Hematopoietic multipotent progenitor cell treated with erythropoietin and hydrocortisone succinate and interleukin-3 and kit ligand, for 6 days (in vitro differentiated cells): ENCODE measurements at places on chromosomes 1 and 21.

DNA sequence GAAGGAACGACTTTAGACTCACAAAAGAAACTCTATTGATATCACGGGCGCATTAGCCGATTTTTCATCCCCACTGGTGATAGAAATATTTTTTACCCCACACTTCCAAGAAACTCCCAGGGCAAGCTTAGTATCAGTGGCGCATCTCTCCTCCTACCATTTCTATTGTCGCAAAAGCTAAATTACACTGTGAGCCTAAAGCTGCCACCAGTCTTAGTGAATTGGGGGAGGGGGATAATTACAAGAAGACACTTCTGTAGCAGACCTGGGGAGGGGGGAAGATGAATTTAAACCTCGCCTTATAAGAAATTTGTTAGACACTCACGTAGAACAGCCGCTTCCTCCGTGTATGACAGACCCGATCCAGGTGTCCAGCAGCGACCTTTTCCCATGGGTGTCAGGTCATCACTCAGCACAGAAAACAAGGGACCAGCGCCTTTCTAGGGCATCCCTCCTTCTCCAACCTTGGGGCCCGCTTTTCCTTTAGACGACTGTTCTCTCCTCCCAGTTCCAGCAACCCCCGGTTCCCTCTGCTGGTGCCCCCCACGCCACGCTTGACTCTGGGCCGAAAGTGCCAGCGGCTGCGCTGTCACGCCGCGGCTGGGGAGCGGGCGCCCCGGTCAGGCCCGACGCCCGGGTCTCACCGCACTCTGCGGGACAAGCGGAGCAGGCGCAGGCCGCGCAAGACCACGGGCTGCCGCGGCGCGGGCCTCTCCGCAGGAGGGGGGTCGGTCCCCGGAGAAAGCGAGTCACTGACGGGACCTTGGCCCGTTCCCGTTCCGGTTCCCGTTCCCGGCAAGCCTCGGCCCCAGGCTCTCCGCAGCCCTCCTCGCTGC lies 821 bp downstream of the PHC2 start:
- DNase-seq, result peak; percentile 57

DNA sequence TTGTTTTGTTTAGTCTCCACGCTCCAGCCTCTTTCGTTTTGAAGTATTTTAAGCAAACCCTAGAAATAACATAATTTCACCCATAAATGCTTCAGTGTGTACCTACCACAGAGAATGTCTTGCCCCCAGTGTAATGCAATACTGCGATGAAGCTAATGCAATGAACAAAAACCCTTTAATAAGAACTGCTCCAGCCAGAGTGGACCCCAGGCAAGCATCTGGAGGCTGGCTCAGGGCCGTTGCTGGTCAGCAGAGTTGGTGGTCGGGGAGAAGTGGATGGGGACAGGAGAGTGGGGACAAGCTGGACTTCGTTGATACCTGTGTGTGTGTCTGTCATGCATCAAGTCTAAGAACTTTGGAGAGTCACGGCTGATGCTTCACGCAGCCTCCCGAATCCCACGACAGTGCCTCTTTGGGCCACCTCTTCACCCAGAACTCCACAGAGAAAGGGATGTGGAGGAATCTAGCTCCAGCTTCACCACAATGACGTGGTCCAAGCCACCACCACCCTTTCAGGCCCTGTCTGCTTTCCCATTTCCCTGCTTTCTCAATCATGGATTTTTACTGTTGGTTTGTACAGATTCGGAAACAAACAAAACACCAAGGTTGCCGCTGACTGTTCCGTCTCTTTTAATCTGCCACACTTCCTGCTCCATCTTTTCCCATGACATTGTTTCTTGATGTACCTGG lies 108.6 kb upstream of the ERRFI1 start:
- DNase-seq, result no peak

DNA sequence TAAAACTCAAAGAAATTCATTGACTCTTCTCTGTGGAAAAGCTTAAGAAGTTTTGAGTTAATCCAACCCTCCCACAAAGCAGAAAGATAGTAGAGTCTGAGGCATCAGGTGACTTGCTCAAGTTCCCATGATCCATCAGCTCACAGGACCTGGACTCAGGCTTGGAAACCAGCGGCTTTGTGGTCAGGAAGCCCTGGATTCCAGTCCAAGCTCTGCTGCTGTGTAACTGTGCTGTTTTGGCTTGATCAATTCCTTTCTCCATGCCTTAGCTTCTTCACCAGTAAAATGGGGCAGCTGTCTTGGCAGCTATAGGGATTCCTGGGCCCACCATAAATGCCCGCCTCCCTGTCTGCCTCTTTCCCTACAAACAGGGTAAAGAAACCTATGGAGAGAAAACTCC lies 180.2 kb downstream of the HIVEP3 start:
- DNase-seq, result no peak

GRCh38 chr1:100250264-100250663 lies 630 bp upstream of the DBT start:
- no peak for DNase-seq

DNA sequence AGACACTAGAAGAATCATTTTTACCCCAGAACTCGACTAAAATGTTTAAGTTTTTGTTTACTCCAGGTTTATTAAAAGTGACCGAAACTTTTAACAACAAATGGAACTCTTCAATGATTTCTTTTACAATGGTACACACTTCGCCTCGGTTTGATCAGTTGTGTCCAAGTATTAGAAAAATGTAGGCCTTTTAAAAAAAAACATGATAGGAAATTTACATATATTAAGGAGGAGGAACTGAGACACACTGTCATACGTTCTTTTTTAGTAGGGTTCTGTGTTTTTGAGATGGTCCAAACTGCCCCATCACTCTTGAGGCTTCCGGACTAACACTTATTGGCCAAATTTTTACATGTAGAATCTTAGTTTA lies 1.3 kb downstream of the PRDM2 start:
- DNase-seq, result no peak

- peak; percentile 77 for DNase-seq
Measured at GRCh38 chr1:910881-911721, 12.6 kb upstream of the SAMD11 start.

- no peak for DNase-seq
Measured at GRCh38 chr1:242824435-242824834, 299.9 kb upstream of the PLD5 start.

GRCh38 chr21:38815060-38815405 lies 9.3 kb downstream of the ETS2 start:
- no peak for DNase-seq
